ENCODE measurements at places on chromosomes 7 and 10.

- DNase-seq = no peak
Measured at GRCh38 chr7:46568420-46569132, 647.5 kb upstream of the IGFBP3 start.

- no peak for DNase-seq
Measured at GRCh38 chr7:144955422-144955821, 119.6 kb upstream of the TPK1 start.

DNA sequence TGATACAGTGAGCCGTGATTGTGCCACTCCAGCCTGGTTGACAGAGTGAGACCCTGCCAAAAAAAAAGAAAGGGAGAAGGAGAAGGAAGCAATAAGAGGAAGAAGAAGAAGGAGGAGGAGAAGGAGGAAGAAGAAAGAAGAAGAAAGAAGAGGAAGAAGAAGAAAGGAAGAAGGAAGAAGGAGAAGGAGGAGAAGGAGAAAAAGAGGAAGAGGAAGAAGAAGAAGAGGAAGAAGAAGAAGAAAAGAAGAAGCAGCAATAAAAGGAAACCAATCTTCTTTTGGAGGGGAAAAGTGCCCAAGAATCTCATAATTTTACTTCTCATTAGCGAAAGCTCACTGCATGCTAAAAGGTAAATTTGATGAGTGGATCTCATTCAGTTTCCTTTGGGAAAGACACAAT is 85.7 kb upstream of the GLCCI1 start:
- DNase-seq = no peak

DNA sequence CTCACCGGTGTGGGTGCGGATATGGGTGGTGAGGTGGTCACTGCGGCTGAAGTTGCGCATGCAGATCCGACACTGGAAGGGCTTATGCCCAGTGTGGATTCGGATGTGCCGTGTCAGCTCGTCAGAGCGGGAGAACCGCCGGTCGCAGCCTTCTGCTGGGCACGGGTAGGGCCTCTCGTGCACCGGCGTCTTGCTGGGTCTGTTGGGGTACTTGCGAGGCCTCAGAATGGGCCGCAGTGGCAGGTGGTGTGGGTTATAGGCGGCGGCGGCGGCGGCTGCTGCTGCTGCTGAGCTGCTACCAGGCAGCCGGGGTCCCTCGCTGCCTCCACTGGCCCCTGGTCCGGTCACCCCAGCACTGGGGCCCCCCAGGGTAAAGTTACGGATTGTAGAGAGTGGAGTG is 2.7 kb downstream of the EGR2 start:
- DNase-seq = no peak

- DNase-seq = peak; percentile 83
Measured at GRCh38 chr7:23012908-23013714, 819 bp downstream of the HYCC1 start.

- DNase-seq = no peak
Measured at GRCh38 chr10:13189961-13190360, 28.6 kb downstream of the MCM10 start.

GRCh38 chr7:69598487-69599285 is 411 bp downstream of the AUTS2 start:
- DNase-seq = peak; percentile 84

DNA sequence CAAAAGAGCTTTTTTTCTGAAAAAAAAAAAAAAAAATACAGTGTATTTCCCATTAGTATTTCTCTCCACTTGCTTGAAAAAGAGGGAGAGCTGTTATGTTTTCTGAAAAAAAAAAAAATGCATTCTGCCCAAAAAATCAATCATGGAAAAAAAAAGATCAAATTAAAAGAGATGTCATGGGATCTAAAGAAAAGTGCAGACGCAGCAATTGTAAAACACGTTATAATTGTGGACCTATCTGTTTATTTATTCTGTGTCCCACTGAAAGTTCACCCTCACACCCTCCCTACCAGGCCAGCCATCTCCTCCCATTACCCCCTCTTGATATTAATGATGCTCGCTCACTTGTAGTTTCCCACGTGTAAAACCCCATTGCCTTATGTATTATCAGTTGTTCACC is 674.0 kb upstream of the C7orf33 start:
- DNase-seq = no peak

DNA sequence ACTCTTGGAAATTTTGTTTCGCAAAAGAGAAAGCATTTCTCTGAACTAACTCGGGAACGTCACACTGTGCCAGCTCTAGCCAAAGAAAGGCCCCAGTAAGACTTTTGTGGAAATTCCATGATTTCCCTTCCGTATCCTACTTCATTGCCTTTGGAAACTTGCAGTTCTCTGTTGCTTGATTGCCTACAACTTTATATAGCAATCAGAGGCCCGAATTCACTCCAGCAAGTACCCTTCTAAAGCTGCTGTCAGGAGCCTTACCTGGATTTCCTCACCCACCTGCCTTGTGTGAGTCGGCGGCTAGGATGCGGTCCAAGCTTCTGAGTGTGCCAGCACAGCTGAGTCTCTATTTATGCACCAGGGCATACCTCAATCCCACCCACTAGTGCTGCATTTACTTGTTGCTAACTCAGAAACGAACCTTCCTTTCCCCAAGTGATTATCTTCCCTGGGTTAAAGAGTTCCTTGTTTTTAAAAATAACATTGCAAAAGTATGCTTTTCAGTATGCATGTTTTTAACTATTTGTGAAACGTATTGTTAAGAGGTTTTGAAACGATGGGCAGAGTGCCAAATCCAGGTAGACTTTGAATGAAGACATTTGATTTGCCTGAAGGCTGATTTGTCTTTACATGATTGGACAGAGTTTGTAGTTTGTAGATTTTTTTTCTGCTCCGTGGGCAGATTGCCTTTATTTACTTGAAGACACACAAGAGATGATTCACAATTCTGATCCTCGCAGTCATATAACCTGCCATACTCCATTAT is at the start of gene AGR2:
AGR2 (minus strand) TSS at position 326 of the 766 bp plus-strand sequence. CDS start 3,203 bp downstream, outside the sequence.
- DNase-seq = no peak

DNA sequence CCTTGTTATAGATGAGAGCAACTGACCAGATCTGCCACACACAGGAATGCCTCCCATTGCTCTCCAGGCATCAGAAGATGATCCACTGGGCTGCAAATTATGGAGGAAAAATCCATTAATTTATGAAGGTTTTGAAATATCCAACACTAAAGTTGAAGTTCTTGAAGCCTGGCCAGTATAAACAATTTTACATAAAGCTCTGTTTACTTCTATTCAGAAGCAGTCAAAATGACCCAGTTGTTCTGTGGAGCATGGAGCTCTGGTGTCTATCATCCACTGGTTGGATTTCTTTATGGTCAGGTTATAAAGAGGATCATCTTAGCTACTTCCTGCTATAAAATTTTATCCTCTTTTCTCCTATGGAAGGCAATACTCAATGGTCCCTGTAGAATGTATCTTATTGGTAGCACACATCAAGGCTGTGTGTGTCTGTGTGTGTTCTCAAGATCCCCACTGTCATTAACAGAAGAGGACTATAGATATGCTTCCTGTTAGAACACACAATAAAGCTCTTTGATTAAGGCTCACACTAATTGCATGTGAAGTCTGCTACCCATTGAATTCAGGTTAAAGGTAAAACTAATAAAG is 747.4 kb downstream of the SUGCT start:
- no peak for DNase-seq

GRCh38 chr10:93023013-93023650 is 37.5 kb upstream of the CYP26C1 start:
- no peak for DNase-seq

DNA sequence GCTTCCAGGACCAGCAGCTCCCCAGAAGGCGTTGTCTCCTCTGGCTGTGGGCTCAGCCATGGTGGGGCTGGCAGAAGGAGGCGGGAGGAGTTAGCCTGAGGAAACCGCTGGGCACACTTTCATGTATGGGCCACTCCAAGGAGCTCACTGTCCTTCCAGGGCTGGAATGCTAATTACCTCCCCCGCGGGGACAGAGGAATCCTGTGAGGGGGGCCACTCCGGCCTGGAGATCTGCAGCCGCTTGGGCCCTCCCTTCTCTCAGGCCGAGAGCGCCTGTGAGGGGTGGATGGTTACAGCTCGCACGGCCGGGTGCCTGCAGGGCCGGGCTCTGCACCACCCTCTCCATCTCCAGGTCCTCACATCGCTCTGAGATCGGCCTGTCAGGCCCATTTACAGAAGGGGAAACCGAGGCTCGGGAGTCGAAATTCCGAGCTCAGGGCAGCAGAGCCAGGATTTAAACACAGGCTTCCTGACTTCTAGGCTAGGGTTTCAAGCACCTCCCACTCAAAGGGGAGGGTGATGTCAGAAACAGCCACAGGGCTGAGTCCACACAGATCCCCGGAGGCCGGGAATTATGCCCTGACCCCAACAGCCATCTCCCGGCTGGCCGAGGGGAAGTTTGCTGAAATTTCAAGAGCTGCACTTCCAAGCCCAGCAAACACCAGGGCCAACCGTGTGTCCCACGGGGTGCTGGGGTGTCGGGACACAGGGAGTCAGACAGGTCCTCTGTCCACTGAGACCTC is 59.1 kb downstream of the PDGFA start:
- no peak for DNase-seq

DNA sequence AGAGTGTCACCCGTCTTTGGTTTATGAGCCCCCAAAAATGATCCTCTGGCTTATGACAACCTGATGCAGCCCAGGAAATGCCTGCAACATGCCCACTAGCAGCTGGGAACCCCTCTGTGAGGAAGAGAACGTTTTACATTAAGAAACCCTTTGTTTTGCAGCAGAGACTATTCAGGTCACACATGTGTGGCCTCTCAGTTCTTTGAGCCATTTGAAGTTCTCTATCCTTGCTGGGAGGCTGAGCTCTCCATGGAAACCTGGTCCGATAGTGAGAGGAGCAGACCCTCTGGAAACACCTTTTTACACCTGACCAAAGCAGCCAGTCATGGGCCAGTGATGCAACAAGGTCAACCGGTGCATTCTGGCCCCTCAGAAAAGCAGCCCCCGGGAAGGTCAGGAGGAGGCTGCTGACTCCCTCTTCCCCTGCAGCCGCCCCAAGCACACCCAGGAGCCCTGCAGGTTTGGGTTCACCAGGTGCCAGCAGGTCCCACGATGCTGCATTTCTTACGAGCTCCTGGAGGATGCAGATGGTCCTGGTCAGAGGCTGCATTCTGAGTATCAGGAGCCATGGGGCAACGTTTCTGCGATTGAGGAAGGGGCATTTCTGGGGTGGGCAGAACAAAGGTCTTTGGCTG is 134.3 kb downstream of the ZMYND11 start:
- DNase-seq = no peak

DNA sequence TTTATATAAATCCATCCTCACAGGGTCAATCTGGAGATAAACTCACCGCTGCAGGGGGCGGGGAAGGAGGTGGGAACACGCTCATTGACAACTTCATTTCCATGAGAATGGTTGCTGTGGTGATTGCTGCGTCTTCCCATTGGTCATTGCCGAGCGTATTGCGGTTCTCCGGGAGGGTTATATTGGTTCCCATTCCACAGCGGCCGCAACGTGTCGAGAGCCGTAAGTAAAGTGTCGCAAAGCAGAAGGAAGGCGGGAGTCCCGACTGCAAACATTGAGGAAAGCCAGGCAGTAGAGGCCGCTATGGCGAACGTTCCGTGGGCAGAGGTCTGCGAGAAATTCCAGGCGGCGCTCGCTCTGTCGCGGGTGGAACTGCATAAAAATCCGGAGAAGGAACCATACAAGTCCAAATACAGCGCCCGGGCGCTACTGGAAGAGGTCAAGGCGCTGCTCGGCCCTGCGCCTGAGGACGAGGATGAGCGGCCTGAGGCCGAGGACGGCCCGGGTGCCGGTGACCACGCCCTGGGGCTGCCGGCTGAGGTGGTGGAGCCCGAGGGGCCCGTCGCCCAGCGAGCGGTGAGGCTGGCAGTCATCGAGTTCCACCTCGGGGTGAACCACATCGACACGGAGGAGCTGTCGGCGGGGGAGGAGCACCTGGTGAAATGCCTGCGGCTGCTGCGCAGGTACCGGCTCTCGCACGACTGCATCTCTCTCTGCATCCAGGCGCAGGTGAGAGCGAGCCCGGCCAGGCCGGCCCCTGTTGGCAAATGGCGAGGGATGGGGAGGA is at the start of gene KIFBP:
KIFBP (plus strand) TSS at position 274 of the 787 bp plus-strand sequence; CDS start at position 304, 30 bp downstream.
- DNase-seq = peak; percentile 94

GRCh38 chr7:23873306-23873705 is 163.3 kb downstream of the STK31 start:
- DNase-seq = no peak

- no peak for DNase-seq
Measured at GRCh38 chr10:110415809-110416208, 81.9 kb upstream of the DUSP5 start.

DNA sequence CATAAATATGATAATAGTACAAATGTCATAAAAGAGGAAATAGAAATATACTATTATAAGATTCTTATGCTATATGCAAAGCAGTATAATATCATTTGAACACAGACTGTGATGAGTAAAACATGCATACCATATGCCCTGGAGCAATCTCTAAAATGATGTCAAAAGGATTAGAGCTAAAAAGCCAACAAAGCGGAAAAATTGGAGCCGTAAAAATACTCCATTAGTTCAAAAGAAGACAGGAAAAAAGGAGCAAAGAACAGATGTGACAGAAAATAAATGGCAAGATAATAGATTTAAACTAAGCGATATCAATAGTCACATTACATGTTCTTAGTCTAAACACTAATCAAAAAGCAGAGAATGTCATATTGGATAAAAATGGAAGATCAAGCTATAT is 191.0 kb upstream of the PLPP4 start:
- DNase-seq = no peak

DNA sequence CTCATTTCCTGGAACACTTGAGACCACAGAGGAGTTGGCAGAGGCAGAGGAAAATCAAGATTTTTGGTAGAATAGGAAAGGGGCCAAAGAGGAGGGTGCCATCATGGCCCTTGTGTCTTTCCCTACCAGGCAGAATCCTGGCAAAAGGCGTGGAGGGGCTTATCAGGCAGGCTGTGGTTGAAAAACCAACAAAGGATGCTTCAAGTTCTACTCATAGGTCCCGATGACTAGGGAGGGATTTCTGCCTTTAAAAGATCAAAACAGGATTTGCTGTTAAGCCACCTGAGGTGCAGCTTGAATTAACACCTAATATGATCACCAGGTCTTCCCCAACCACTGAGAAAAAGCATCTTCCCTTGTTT is 45.7 kb downstream of the BPGM start:
- no peak for DNase-seq

DNA sequence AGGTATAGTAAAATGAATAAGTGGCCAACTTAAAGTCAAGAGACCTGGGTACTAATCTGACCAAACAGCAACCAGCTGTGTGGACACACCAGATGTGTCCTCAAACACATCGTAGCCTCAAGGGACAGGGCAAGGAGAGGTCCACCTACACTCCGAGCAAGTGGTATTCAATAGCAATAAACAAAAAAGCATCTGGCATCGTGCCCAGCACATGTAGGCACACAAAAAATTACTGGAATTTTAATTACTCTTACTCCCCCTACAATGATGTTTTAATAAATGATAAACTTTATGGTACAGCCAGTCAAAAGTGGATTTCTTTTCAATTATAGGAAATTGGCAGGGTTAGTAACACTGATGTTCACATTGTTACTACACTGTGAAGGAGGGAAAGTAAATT is 3.5 kb upstream of the RGS10 start:
- no peak for DNase-seq

DNA sequence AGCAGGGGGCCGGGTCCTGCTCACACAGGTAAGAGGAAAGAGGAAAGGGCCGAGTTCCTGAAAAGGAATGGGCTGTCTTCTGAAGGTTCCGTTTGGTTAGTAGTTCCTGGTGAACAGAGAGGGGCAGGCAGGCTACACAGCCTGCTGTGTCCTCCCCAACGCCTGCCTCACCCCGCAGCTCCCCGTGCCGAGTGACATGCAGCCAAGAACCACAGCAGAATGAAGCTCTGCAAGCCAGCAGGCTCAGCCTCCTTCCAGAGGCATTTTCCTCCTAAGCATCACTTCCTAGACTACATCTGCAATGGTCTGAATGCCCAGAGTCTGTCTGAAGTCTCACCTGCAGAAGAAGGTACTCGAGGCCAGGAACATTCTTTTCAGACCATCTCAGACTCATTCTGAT is 202.4 kb upstream of the TCERG1L start:
- DNase-seq = no peak

Measured in NAMALWA (cell line).